ENCODE measurements at places on chromosomes 3 and 15.

DNA sequence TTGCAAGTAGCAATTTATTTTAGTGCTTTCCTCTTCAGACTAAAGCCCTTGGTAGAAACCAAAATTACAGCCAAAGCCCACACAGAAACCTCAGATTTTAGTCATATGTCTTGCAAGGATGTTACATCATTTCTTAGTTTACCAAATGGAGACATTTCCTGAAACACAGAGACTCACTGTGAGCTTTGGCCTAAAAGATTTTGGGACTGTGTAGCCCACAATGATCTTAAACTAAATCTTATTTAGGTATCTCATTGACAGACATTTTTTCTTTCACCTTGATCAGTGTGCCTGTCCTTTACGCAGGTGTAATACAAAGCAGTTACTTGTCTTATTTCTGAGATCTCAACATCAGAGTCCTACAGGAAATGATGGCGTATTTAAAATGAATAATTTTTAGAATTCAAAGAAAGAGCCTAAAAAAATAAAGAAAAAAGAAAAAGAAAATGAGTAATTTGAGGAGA is 27.8 kb upstream of the AP4E1 start:
- DNase-seq = no peak

DNA sequence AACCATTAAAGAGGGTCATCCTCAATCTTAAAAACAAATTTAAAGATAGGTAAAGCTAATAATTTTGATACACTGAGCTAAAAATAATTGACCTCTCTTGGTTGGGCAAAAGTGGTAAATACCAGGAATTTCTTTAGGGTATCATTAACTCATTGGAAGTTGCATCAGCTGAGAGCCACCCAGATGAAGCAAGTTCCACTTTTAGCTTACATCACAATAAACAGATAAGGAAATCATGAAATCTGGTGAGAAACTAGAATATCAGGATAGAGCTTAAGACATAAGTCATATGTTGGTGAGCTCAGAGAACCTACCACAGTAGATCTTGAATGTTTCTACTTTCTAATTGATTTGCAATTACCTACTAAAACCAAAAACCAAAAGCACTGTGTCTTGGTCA is 97.4 kb upstream of the SLC2A2 start:
- DNase-seq = no peak

- no peak for DNase-seq
Observed at GRCh38 chr3:39109086-39109485, 1.6 kb downstream of the TTC21A start.

GRCh38 chr3:139110072-139110830 is 65.6 kb upstream of the PRR23C start:
- DNase-seq = no peak
